AG04449 (cell line): ENCODE measurements at places on chromosomes 13 and 19.
A peak's percentile ranks its signal among the peaks of the same experiment; 100 is the strongest.

- no peak for DNase-seq
Observed at GRCh38 chr13:71864986-71865873, 1.8 kb downstream of the DACH1 start.

- DNase-seq: no peak
Observed at GRCh38 chr19:55082020-55082851, 6.6 kb downstream of the EPS8L1 start.

DNA sequence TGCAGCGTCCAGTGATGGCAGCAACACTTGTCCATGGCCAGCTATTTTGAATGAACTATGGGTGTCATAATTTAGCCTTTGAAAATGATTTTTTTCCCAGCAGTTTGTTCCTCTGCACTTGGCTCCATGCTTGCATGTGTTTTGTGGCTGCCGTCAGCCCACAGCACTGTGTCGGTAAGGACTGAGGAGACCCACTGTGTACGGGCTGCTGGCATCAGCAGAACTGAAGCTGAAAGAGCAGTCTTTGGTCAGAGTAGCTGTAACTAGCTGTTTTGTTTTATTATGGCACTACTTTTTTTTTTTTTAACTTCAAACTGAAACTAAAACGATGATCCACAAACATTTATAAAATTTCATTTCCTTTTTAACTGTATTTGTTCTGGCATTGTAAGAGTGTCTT lies 50.3 kb upstream of the TEX29 start:
- DNase-seq: no peak

GRCh38 chr13:79531542-79532254 lies 50.7 kb downstream of the NDFIP2 start:
- no peak for DNase-seq

DNA sequence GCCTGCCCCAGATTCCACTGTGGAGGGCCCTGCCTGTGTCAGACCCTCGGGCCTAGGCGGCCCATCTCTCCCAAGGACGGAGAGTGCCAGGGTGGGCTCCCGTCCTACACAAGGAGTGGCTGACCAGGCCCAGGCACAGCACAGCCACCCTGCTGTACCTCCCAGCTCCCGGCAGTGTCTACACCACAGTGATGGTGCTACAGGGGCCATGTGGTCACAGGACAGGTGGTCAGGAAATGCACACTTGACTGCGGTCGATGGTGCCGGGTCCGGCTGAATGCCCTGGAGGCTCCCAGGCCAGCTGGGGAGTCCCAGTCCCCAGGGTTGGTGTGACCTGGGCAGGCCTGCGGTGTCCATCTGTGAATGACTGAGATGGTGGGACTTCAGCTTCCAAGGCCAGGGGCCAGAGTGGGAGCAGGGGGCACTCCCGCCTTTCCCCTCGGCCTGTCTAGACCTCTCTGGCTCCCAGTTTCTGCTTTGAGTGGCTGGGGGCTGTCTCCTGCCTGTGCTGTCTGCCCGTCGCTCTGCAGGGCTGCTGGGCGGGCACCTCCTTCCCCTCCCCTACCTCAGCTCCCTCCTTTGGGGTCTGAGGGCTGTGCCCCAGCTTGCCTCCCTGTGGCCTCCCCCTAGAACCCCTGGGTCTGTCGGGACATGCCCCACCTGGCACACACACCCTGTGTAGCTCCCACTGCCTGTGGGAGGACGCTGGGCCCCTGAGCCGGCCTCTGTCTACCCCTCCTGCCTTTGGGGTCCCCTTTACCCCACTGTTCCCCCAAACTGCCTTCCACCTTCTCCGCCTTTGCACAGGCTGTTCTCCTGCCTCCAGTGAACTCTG lies 12.5 kb downstream of the DDA1 start:
- no peak for DNase-seq

DNA sequence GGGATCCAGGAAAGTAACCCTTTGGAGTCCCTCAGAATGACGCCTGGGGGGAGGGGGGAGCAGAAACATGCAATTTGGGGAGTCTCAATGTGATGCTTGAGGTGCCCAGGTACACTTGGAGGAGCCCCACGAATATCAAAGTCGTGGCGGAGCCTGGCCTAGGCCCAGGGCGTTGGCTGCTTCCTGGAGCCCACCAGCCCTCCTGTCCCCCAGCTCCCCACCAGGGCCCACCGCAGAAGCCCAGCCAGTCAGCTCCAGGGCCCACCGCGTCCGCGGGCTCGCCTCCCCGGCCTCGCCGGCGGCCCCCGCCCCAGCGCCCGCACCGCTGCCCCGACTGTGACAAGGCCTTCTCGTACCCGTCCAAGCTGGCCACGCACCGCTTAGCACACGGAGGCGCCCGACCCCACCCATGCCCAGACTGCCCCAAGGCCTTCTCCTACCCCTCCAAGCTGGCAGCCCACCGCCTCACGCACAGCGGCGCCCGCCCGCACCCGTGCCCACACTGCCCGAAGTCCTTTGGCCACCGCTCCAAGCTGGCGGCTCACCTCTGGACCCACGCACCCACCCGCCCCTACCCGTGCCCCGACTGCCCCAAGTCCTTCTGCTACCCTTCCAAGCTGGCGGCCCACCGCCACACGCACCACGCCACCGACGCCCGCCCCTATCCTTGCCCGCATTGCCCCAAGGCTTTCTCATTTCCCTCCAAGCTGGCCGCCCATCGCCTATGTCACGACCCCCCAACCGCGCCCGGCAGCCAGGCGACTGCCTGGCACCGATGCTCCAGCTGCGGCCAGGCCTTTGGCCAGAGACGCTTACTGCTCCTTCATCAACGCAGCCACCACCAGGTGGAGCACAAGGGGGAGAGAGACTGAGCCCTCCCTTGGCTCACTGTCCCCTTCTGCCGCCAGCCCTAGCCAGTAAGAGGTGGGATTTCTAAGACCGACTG lies 2.1 kb downstream of the ZNF575 start:
- DNase-seq: no peak

GRCh38 chr19:9456018-9456689 lies 20.8 kb upstream of the ZNF266 start:
- DNase-seq: no peak

- DNase-seq: no peak
Observed at GRCh38 chr19:18700501-18701249, 17.2 kb downstream of the CRTC1 start.

- no peak for DNase-seq
Observed at GRCh38 chr13:97124915-97125809, 97.0 kb upstream of the MBNL2 start.

GRCh38 chr19:41431426-41432386 lies 4.5 kb upstream of the B3GNT8 start:
- DNase-seq: no peak

- no peak for DNase-seq
Observed at GRCh38 chr13:113458253-113459065, 5.2 kb upstream of the ADPRHL1 start.

- no peak for DNase-seq
Observed at GRCh38 chr13:86020351-86021002, 221.3 kb upstream of the SLITRK6 start.

DNA sequence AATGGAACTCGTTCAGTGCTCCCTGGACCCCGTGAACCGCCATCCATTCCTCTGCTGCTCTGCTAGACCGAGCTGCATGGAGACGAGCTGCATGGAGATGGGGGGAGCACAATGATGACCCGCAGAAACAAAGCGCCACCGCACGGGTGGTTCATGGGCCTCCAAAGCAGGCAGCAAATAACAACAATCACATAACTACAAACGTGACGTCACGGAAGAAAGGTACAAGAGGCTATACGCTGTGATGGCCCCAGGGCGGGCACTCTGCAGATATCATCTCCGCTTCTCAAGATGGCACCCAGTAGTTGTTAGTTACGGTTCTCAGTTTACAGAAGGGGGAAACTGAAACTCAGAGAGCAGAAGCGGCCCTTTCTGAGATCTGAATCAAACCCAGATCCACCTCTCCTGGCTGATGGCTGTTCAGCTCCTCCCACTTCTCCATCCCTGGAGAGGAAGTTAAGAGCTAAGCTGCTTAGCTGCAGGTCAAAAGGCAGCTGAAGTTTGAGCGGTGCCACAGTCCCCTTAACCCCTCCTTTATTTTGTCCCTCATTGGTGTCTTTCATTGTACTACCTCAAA lies 1.7 kb downstream of the ATP13A1 start:
- no peak for DNase-seq

DNA sequence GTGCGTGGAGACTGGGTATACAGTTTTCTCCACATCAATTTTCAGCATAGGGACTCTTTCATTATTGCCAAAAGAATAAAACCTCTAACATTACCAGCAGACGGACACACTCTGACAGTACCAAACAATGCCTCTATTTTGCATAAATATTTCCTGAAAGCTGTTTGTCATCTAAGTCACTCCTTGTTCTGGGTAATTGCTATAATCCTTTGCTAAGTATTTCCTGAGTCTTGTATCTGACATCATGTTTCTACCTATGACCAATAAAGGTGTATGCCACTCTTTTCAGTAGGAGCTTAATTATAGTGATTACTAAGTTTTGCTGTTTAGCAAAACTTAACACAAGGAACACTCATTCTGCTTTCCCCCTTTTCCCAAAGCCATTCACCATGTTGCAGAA lies 886.5 kb downstream of the SLITRK6 start:
- DNase-seq: no peak

DNA sequence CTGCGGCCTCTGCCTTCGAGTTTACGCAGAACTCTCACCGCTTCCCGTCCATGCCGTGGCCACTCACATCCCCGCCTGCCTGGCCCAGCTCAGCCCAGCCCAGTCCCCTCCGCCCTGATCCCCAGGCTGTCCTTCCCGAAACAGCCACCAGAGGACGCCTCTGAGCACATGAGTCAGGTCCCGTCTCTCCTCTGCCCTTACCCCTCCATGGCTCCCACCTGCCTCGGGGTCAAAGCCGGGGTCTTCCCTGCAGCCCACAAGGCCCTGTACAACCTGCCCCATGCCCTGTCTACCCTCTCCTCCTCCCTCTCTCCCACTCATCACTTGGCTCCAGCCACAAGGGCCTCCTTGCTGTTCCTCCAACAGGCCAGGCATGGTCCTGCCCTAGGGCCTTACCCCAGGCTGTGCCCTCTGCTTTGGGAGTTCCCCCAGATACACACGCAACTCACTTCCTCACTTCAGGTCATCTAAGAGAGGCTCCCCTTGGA lies 8.1 kb upstream of the SEMA6B start:
- DNase-seq: no peak

- no peak for DNase-seq
Observed at GRCh38 chr19:19034204-19034624, 811 bp downstream of the ARMC6 start.

DNA sequence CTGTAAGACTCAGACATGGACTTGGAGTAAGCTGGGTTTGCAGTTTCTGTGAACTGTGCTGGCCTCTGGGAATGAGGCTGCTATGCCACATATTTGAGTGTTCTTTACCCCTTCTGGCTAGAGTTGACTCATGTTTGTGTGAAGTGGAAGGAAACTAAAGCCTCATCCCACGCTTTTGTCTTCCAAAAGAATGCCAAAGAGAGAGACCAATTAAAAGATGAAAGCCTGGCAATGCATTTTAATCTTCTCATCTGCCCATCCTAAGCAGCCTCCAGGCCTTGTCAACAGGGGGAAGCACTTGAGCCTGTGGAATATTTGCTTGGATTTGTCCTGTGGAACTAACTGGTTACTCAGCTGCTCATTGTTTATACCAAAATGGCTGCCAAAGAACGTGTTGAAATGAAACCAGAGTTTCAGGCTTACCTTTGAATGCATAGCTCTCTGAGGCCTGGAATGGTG lies 49.1 kb downstream of the LMO7 start:
- DNase-seq: peak; percentile 84

- no peak for DNase-seq
Observed at GRCh38 chr19:17325133-17325532, 9.5 kb downstream of the ANO8 start.

- no peak for DNase-seq
Observed at GRCh38 chr19:47723581-47723940, 10.3 kb downstream of the EHD2 start.

DNA sequence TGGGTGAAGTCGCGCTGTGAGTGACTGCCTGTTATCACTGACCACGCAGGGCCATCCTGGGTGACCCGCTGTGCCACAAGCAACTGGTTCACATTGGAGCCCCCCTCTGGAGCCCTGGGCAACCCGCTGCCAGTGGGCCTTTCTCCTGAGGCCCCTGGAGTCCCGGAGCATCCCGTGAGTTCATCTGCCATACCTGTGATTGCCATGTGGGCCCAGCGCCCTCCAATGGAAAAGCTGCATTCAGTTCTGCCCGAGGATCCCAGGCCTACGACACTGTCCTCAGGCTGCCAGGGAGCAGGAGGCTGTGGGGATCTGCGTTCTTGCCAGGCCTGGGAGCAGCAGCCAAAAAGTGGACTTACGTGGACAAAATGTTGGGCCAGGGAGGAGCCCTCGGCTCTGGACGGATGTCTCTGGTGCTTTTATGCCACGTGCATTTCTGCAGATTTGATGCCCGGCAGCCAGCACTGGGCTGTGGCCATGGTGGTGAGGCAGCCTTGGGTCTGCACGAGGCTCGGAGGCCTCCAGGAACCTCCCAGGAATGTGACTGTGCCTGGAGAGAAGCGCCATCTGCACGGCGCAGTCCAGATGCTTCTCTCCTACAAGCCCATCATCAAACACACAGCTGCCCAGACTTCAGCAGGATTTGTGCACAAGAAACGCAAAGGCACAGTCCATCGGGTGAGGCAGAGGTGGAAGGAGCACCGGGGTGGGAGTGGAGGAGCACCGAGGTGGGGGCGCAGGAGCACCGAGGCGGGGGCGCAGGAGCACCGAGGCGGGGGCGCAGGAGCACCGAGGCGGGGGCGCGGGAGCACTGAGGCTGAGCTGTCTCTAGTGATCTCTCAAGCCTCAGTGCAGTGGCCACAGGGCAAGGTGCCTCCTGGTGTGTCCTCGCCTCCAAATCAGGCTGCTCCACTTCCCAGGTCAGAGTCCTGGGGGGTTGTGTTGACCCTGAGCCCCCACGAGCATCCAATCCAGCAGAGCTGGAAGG lies 44.0 kb downstream of the C13orf46 start:
- DNase-seq: no peak

- no peak for DNase-seq
Observed at GRCh38 chr19:43784981-43785808, 4.4 kb upstream of the KCNN4 start.

- DNase-seq: no peak
Observed at GRCh38 chr13:80121038-80121437, 219.9 kb downstream of the SPRY2 start.

- DNase-seq: no peak
Observed at GRCh38 chr19:32404933-32405430, 588 bp upstream of the DPY19L3 start.

DNA sequence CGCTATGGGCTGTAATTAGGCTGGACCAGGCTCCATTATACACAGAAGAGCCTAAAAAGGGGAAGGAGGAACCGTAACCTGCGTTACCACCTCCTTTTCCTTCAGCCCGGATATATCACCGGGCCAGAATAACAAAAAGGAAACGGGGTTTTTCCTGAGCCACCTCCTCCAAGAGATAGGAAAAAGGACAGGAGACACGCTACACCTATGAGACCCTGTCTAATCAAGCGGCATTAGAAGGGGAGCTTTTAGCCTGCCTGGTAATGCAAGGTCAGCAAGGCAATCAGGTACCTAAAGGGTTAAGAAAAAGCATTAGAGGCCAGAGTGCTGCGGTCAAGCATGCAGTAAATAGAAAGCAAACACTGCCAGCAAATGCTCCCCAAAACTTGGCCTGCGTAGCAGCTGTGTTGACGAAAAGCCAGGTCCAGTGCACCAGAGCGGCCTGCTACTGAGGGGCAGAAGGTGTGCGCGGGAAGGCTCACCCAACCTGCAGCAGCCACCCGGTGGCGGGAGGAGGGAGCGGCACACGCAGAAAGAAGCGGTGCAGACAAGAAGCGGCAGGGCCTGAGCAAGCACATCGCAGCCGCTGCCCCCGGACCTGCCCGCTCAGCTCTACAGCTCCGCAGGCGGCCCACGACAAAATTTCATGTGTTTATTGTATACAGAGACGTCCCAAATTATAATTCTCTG lies 1466.1 kb downstream of the UQCRFS1 start:
- no peak for DNase-seq

GRCh38 chr19:15212711-15213110 lies 11.9 kb upstream of the NOTCH3 start:
- no peak for DNase-seq
